ENCODE measurements at places on chromosomes 3 and 15. TPM values are rescaled to one million over a fixed set of nuclear protein-coding genes. Genes with fewer than 3 reads are reported as not detected.

The PPP1R14D gene
- not detected for total RNA-seq

The OR5K2 gene
- total RNA-seq = not detected

The BUB1B gene
- total RNA-seq = 30.9 TPM

The PRICKLE2 gene
- total RNA-seq = 9.6 TPM

The KBTBD13 gene
- total RNA-seq = not detected

The ARPIN gene
- total RNA-seq = 7.1 TPM

The CAMK1 gene
- 11.7 TPM for total RNA-seq

GRCh38 chr3:179715582-179715981, 62.7 kb downstream of the USP13 start:
- DNase-seq = no peak

GRCh38 chr3:111324645-111325044, 217.4 kb upstream of the CD96 start:
- DNase-seq = no peak

DNA sequence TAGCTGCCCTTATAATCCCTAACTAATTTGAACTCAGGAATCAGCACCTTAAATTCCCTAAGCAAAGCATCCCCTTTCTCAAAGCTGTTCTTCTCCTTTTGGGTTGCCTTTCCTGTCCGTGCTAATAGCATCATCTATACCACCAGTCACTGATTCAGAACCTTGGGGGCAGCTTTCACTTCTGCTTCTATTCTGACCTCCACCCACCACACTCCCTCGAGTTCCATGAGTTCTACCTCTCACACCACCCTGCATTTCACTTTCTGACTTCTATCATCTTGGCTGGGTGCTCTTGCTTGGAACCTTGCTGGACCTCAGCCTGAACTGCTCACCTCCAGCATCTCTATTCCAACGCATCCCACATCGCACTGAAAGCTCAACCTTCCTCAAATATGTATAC, 55.4 kb upstream of the KCNMB2 start:
- DNase-seq = no peak

DNA sequence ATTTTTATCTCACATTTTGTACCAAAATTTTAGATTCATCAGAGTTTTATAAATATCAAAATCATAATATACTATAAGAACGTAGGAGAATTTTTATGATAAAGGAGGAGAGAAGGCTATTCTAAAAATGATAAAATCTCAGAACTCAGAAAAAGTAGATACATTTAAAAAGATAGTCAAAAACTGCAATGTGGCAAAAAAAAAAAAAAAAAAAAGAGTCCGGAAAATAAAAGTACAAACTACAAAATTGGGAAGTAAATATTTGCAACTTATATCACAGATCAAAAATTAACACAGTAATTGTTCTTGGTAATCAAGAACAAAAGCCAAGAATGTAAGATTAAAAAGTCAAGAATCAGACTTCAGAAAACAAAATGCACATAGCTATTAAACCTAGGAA, 332.1 kb downstream of the MCTP2 start:
- no peak for DNase-seq

DNA sequence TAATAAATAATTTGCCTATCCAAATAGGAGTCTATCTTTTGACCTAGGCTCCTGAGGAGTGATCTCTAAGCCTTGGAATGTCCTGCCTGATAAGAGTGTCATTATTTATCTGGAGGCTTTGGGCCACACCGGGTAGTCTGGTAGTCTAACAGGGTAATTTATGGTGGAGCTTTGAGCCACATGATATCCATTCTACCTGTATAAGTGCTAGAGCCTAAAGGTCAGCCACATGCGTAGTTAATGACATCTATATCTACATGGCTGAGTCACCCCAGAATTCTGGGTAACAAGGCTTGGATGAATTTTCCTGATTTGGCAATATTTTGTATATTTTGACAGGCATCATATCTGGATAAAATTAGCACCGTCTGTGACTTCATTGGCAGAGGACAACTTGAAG, 681.4 kb downstream of the MCTP2 start:
- no peak for DNase-seq

- DNase-seq = no peak
Measured at GRCh38 chr3:117010318-117010717, 300.7 kb downstream of the TUSC7 start.

- no peak for DNase-seq
Measured at GRCh38 chr3:55017876-55018275, 90.0 kb upstream of the LRTM1 start.

DNA sequence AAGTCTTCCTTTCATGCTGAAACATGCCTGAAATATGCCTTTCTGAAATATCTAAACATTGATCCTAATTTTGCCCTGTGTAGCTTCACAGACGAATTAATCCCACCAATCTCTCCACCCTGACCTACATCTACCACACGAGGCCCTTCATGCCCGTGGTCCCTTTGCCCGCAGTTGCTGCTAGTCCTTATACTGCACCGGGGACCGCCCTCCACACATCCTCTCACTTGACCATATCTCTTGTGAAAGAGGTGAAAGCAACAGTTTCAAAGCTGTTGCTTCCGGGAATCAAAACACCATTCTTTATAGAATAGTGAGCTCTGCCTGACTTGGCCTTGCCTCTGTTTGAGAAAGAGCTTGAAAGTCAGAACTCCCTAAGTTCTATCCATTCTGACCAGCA, 499.5 kb downstream of the NTRK3 start:
- DNase-seq = no peak

DNA sequence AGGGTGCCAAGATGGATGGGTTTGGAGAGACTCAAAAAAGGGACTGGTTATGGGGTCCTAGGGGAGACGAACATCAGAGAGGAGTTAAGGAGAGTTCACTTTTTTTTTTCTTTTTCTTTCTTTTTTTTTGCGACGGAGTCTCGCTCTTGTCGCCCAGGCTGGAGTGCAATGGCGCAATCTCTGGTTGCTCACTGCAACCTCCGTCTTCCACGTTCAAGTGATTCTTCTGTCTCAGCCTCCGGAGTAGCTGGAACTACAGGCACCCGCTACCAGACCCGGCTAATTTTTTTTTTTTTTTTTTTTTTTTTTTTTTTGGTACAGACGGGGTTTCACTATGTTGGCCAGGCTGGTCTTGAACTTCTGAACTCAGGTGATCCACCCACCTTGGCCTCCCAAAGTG, 1.2 kb downstream of the SPINT1 start:
- DNase-seq = peak; percentile 53

GRCh38 chr15:77084436-77084835, 13.5 kb upstream of the TSPAN3 start:
- DNase-seq = no peak

- no peak for DNase-seq
Measured at GRCh38 chr15:87817553-87817952, 439.0 kb downstream of the NTRK3 start.

GRCh38 chr3:57221883-57222282, 5.6 kb upstream of the APPL1 start:
- DNase-seq = peak; percentile 39

DNA sequence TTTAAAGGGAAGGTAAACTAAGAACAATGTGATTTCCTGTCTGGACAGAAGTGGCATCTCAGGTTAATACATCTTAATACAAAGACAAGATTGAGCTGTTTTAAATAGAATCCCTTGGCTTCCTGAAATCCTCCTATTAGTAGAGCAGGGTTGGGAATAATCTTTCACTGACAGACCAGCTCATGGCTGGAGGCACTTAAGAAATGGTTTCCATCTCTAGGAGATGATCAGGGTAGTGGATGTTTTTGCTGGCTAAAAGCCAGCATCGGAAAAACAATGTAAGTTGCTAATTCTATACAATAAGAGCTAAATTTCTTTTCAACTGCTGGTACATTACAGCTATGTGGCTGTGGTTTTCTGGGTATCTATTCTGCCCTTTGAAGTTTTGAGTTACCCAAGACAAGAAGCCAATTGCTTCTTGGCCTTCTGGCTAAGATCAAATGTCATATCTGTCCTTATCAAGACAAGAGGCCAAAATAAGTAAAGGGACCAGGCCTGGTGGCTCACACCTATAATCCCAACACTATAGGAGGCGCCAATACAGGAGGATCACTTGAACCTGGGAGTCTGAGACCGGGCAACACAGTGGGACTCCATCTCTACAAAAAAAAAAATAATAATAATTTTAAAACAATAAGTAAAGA, 49.6 kb downstream of the SHQ1 start:
- DNase-seq = no peak

- DNase-seq = no peak
Measured at GRCh38 chr3:173703771-173704170, 306.2 kb downstream of the NLGN1 start.

DNA sequence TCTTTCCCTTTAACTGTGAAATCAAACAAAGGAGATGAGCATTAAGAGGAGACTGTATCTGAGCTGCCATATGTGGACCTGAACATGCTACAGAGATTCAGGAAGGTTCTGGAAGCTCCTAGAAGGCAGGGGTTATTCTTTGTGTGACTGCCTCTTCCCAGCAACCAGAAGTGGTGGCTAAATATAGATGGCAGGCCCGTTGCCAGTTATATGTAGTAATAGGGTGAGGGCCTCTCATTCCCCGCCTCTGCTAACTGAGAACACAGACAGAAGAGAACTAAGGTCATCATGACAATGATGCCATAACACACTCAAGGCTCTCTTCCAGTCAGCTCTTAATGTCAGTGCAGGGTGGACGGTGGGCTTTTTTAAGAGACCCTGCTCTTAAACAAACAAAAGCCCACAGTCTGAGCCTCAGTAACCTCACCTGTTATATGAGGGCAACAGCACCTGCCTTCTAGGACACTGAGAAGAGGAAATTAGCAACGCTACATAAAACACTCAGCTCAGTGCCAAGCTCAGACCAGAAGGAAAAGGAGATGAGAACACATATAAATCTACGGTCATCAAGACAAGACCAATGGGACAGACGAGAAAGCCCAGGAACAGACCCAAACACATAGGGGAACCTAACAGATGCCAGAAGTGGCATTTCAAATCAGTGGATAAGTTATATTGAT, 22.3 kb downstream of the CFAP92 start:
- DNase-seq = peak; percentile 28

DNA sequence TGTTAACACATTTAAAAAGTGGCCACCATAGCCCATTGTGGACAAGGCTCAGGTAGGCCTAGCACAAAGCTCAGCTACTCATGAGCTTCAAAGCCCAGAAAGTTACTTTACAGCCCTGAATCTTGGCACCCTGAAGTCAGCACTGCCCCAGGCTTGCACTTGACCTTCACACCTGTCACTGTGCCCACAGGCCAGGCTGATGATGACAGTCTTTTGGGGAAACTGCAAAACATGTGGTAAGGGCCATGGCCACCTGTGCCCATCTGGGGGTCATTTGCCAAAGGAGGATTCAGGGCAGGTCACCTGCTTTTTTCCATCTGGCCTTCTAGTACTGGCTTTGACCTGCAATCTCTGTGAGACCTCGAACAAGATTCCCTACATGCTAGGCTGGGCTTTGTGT, 11.0 kb downstream of the CHDH start:
- DNase-seq = no peak

DNA sequence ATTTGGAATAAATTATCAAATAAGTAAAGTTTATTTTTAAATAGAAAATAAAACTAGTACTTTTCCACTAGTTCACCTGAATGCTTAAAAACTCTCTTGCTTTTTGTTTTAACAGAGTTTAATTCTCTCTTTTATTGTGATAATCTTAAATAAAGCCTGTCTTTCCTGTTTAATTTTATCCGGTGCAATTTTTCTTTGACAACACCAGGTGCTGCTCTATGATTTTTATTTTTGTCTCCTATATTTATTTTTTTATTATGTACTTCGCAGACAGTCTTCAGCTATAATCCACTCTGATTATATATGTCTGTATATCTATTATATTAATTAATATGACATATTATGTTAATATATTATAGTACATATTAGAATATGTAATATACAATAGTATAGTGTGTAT, 1293.0 kb upstream of the EPHA6 start:
- no peak for DNase-seq

DNA sequence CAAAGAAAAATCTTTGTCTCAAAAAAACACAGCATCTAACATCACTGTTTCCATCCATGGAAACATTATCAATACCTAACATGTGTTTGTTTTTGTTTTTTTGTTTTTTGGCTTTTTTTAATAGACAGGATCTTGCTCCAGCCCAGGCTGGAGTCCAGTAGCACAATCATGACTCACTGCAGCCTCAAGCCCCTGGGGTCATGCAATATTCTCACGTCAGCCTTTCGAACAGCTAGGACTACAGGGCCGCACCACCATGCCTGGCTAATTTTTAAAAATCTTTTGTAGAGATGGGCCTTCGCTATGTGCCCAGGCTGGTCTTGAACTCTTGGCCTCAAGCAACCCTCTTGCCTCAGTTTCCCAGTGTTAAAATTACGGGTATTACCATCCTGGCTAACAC, 52.8 kb downstream of the RAF1 start:
- no peak for DNase-seq

GRCh38 chr3:4741404-4742307, 237.6 kb upstream of the BHLHE40 start:
- peak; percentile 99 for DNase-seq

GRCh38 chr3:41880387-41880786, 81.5 kb downstream of the ULK4 start:
- DNase-seq = no peak

DNA sequence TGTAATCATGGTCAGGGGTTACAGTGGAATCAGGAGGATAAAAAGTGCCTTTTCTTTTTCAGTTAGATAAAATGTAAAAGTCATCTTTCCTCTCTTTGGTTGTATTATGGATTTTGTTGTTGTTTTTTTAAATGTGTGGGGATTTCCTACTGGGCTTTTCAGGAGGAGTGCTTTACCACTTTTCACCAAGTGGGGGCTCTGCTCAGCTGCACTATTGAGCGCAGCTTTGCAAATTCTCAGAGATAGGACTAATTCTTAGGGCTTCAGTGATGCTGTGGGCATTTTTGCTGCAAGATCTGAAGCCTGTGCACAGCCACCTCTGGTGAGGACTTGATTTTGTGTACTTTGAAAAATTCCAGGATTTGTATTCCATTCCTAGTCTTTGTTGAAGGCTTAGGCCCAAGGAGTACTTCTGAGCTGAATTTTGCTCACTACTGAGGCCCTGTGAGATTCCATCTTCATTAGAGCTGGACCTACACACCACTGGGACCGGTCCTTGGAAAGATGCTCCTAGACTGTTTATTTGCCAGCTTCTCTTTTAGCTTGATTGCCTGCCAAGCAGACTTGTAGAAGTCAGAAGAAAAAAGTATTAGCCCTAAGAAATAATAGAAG, 7.5 kb downstream of the GNB5 start:
- DNase-seq = peak; percentile 55

DNA sequence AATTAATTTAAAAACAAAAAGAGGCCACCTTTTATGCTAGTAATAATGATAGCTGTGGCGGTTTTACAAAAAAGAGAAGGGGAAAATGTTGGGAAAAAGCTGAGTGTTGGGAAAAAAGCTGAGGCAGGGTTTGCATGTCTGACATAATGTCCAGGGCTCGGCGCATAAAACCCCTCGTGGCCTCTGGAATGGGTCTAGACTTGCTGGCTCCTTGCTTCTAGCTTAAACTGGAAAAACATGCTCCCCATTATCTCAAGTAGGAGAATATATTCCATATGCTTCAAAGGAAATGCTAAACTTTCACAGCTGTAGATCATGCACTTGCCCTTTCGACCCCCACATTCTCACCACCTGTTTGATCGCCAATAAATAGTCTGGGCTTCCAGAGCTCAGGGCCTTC, 53.0 kb downstream of the CYP19A1 start:
- no peak for DNase-seq

- DNase-seq = peak; percentile 32
Measured at GRCh38 chr15:90262426-90262825, 3.0 kb upstream of the NGRN start.
